ENCODE measurements at places on chromosomes 4 and X. TPM values are rescaled to one million over a fixed set of nuclear protein-coding genes. Genes with fewer than 3 reads are reported as not detected.

The ZNF732 gene
- total RNA-seq, result not detected

The SPANXN3 gene
- total RNA-seq, result not detected

The BMX gene
- total RNA-seq, result not detected

The PNMA3 gene
- total RNA-seq, result 2.9 TPM

The CT45A5 gene
- total RNA-seq, result not detected

The CCKAR gene
- not detected for total RNA-seq

The ATOH1 gene
- 0.06 TPM for total RNA-seq

The TDO2 gene
- total RNA-seq, result not detected

The SUV39H1 gene
- 9.4 TPM for total RNA-seq

The USP17L29 gene
- total RNA-seq, result not detected

The HSFX2 gene
- total RNA-seq, result 0.77 TPM

The BEX1 gene
- total RNA-seq, result 52.2 TPM

- no peak for DNase-seq
Measured at GRCh38 chrX:76971393-76972376, 475.5 kb upstream of the FGF16 start.

GRCh38 chrX:82692991-82693390 lies 815.1 kb upstream of the POU3F4 start:
- DNase-seq, result no peak

GRCh38 chr4:91031761-91032160 lies 904.6 kb downstream of the CCSER1 start:
- DNase-seq, result no peak

GRCh38 chrX:154056770-154057241 lies 37.1 kb upstream of the IRAK1 start:
- no peak for DNase-seq

DNA sequence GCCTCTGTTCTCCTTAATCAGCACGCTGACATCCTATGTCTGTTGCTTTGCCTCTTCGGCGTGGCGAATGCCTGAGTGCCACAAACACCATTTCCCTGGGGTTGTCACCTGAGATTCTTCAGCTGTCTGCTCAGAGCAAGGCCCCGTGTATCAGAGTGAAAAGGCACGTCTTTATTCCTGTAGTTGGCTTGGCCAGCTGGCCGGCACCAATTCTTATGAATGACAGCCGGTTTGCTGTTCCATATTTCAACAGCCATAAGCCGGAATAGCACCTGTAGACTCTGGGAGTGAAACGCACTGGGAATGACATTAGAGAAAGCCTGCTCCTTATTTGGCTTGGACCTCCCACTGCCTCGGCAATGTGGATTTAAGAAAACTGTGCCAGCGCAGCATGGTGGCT lies 89.3 kb downstream of the MGST2 start:
- no peak for DNase-seq

- no peak for DNase-seq
Measured at GRCh38 chrX:128973033-128973432, 550.3 kb downstream of the SMARCA1 start.

DNA sequence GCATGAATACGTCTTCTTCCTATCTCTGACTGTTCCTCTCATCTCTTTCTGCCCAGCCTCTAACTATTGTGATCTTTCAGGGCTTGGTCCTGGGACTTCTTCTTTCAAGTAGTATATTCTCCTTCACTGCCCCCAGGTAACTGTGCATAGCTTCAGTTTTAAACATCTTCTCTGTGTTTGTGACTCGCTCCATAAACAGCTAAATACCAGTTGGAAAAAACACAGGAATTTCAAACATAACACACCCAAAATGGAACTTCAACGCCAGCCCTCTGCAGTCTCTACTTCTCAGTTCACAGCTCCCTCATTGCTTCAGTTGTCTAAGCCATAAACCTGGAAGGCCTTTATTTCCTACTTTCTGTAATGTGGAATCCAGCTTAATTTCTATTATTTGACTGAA lies 16.6 kb downstream of the TRIML2 start:
- DNase-seq, result no peak

DNA sequence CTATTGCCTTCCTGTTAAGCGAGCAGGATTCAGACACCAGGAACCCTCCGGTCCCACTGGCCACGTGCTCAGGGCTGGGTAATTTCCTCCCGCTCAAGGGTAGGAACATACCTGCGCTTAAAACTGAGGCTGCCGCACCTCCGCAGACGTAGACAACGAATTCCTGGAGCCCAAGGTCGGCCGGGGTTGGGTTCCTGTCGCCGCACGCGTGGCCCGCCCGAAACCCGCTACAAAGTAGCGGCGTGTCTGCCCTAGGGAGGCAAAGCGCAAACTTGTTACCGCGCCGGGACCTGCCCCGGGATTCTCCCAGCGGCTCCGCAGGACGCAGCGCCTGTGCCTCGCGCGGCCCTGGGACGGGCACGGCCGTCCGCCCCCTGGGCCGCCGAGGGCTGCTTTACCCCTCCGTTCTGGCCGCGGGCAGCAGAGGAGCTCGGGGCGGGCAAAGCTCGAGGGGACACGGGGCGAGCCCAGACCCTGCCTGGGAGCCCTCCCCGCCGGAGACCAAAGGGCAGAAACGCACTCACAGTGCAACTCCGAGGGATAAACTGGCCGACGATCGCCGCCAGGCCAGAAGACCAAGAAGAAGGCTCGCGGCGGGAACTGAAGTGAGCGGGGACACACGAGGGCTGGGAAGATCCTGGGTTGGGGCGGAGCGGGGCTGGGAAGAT lies at the start of gene ERVMER34-1:
Gene ERVMER34-1 (minus strand): TSS at position 607 of the 668 bp plus-strand sequence. CDS start 5,905 bp downstream, outside the sequence.
- peak; percentile 72 for DNase-seq

GRCh38 chrX:13478740-13479451 lies 90.5 kb upstream of the EGFL6 start:
- no peak for DNase-seq

GRCh38 chrX:28246675-28247074 lies 265.4 kb upstream of the DCAF8L1 start:
- no peak for DNase-seq

DNA sequence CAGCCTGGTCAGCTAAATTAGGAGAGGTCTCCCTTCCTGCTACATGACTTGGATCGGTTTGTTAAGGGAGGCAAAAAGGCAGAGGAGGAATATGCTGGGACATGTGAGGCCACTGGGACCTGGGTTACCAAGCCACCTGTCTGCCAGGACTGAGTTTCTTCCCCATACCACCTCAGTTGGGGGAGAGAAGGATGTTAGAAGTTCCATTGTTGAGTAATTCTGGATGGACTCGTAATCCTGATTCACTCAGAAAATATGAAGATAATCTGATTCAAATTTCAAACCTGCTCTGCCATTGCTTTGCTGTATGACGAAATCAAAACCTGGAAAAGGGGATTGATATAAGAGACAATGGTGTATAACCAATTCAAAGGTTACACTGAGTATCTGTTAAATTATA lies 97.4 kb upstream of the S100G start:
- DNase-seq, result no peak

GRCh38 chrX:151973060-151973661 lies 1.3 kb downstream of the GABRE start:
- no peak for DNase-seq

DNA sequence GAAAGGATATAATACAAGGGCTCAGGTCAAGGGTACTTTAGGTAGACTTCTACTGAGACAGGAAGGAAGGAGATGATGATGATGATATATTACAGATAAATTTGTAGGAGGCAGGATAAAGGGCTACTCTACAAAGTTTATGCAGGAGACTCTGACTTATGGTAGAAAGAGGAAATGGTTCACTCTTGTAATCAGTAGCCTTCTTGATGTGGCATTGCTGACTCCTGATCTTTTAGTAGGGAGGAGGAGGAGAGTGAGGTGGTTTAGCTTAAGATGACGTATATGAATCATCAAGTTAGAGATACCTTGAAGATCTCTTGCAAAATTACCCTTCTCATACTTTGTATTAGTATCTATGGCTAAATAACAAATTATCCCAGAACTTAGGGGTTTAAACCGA lies 4.7 kb downstream of the BLTP1 start:
- DNase-seq, result no peak

- no peak for DNase-seq
Measured at GRCh38 chr4:107800706-107801105, 24.0 kb upstream of the SGMS2 start.

GRCh38 chr4:107635735-107636134 lies 84.3 kb downstream of the PAPSS1 start:
- DNase-seq, result no peak

DNA sequence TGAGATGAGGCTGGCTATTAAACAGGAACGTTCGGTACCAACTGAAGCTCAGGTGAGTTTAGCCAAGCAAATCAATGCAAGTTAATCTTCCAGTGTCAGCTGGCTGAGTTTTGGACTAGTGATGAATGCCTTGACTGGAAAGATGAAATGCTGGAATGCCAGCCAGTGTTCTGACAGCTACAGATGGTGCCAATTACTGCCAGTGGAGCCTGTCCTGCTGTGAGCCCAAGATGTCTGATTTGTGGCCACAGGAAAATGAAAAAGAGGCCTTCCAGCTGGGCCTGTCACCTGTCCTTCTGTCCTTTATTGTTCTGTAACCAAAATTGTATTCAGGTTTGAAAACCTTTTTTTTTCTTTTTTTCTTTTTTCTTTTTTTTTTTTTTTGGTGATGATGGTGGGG lies 223.1 kb downstream of the AFF2 start:
- DNase-seq, result no peak

DNA sequence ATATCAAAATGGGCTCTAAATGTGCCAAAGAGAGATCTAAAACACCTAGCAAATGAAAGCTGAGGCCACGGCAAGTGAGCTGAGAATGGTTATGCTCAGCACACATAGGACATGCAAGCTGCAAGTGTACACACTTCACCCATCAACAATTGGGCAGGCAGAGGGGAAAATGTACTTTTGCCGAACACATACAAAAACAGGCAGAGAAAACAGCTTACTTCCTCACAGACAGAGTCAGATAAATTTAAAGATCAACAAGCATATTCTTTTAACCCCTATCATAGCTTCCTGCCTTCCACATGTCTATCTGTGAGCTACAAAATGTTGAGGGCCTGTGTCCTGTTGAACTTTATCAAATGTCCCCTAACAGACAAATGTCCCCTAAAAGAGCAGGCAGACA lies 60.3 kb downstream of the SH3KBP1 start:
- DNase-seq, result no peak

DNA sequence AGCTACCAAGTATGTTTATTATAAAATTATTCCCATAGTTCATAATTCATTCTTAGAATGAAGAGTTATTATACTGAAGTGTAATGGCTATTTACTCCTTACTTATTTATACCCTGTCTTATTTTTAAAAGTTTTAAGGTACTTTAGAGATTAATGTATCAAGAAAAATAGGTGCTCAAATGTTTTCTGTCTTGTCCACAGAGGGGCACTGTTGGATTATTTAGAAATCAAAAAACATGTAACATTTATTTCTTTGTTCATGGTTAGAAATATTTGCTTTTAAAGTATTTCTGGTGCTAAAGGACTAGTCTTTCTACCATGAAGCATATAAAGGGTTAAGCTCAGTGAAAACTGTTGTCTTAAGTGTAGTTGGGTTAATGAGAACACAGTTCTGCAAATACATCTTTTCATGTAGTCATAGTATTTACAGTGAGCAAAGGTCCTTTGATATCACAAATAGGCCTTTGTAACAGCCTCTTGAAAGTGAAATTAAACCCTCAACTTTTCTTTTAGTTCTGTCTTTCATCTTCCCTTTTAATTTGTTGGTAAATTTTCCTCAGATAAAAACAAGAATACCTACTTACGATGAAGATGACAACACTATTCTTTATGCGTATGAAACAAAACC lies 7.7 kb downstream of the SCML1 start:
- no peak for DNase-seq

- DNase-seq, result no peak
Measured at GRCh38 chr4:128846063-128846462, 36.6 kb downstream of the JADE1 start.

DNA sequence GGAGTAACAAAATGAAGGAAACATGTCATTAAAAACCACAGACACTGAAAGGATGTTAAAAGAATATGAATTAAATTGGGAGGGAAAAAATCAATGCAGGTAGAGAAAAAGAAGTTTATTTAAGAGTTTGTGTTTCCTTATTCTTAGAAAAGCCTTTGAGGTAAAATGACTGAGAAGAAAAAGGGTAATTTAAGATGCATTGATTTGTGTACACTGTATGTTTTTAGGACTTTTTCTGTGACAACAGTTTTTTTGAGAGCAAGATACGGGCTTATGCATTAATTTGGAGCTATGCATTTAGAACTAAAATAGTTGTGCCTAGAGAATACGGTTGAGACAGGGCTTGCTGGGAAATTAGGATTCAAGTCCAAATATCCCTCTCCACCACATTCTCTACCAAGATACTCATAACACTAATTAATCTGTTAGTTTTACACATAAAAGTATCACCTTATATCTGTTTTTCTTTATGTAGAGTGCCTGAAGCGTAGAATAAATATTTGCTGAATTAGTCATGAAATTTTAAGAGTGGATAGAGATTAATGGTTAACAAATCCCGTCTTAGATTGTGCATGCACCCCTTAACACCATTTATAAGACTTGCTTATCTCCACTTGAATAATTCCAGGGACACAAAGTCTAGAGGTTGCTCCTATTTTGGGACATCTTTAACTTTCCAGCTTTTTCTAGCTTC lies 232.5 kb downstream of the PCDH7 start:
- no peak for DNase-seq

DNA sequence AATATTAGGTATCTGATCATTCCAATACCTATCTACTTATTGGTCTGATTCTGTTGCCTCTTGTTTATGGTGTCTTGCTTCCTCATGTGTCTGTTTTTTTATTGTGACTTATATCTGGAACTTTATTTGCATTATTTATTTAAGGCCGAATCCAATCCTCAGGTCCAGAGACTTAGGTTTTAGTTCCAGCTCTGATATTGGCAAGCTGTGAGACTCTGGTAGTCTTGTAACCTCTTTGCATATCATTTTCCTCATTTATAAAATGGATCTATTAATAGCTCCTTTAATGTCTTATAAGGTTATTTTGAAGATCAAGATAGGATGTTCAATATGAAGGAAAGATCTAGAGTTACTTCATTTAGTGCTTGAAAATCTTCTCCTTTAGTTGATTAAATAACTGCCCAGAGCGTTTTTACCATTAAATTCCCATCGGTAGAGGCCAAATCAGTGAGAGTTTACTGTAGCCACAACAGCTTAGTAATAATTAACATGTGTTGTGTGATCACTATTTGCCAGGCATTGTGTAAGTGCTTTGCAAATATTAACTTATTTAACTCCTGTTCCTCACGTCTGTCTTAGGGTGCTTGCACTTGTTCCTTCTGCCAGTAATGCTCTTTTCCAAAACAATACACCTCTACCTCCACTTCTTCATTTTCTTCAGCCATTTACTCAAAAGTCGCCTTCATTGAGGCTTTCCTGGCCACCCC lies 82.2 kb downstream of the CC2D2A start:
- no peak for DNase-seq

GRCh38 chrX:11504234-11504633 lies 161.5 kb downstream of the ARHGAP6 start:
- no peak for DNase-seq

GRCh38 chr4:159051245-159052071 lies 51.4 kb upstream of the RAPGEF2 start:
- no peak for DNase-seq

DNA sequence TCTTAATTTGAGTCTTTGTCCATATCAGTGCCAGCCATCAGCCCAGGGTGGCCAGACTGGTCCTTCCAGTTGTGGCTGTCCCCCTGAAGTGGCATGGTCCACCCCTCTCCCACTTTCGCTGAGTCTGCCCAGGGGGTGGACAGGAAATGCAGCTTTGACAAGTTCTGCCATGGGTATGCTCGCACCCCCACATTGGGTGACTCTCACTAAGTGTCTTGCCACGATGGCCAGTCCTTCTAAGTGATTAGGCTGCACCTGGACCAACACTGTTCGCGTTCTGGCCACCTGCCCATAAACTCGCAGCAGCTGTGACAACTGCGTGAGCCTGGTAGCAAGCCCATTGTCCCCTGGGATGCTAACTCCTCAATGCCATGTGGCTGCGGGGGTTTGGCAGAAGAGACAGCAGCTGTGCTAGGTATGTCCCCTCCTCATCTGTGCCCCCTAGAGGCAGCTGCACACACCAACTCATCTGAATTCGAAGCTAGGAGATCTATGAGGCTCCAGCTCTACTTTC lies 10.0 kb upstream of the LNX1 start:
- peak; percentile 66 for DNase-seq

Measured in neural progenitor cell (in vitro differentiated cells).